ENCODE measurements at places on chromosomes 3 and 15.

GRCh38 chr15:71390096-71390495 lies 274.8 kb downstream of the THSD4 start:
- no peak for DNase-seq

GRCh38 chr15:63135804-63136203 lies 14.1 kb downstream of the LACTB start:
- no peak for DNase-seq

DNA sequence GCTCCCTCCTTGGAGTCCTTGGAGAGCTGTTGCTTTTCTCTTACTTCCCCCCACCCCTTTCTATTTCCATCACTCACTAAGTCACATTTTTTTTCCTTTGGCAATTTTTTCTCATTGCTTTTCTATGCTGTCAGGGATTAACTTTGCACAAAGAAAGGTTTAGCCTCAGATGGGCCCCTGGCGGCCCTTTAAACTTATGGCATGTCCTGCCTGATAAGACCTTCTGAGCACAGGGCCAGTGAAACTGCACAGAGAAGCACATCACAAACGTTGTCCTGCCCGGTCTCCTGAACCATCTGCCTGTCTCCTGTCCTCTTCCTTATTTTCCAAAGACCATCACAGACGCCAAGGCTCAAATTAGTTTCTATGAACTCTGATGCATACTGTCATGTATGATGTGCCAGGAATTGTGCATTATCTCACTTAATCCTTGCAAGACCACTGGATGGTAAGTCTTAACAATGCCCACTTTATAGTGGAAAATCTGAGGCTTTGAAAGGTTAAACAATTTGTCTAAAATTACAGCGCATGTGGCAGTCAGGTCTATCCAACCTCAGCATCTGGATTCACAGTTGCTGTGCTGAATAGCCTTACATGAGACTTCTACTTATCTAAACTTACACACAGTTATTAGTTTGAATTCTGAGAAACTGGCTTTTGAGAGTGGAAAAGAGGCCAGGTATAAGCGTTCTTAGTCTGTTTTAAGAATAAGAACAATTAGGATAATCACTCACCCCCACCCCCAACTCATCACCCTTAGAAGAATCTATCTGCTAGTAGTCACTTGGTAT lies 648.1 kb downstream of the NTRK3 start:
- no peak for DNase-seq

DNA sequence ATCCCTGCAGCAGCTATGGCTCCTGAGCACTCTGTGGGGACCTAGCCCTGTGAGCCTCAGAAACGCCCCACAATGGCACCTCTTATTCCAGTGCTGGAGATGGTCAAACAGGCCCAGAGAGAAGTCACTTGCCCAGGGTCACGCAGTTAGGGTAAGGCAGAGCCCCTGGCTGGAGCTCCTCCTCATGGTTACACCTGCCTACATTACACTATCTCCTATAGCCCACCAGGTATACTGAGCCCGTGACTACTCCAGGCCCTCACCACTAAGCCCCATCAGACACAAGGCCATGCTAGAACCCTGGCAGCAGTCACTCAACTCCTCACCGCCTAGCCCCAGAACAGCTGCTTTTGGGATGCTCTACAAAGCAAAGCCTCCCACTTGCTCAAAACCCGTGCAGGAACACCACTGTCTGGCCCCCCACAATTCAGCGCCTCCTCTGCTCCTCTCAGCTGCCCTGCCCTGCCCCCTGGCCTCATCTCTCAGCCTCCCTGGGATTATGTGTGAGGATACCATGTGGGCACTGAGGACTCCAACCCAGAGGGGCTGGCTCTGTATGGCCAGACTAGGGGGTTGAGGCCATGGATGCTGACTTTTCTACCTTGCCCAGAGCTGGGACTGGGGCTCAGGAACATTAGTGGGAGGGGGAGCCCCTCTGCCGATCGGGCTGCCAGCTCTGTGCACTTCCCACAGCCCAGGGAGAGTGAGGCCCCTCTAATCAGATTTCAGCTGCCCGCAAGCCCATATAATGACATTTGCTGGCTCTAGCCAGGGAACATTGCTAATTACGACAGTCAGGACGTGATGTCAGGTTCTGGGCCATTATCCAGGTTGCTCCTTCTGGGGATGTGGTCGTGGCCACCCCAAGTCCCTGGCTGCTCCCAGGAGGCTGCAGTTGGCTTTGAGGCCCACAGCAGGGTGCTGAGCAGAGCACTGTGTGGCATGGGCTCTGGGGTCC lies 4.0 kb downstream of the NT5DC2 start:
- no peak for DNase-seq

DNA sequence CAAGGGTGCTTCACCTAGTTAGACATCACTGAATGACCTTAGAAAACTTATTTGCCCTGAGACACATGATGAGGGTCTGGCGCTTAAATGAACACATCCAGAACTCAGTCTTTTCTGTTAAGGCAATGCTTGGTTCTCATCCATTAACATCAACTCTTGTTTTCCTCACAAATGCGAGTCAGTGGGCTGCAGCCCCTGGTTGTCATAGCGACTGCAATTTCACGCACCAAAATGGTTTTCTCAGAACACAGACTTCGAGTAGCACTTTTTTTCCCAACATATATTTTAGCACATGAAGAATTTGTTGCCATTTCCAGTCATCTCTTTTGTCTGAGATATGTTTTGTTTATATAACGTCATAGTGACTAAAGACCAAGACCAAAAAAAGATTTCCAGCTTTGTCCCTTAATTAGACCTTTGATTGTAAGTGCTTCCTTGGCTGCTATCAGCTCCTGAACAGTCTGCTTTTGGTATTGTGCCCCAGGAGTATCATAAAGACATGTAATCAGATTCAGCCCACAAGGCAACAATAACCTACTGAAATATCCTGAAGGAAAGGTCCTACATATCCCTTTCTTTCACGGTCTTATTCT lies 68.5 kb downstream of the GPR176 start:
- DNase-seq, result no peak

DNA sequence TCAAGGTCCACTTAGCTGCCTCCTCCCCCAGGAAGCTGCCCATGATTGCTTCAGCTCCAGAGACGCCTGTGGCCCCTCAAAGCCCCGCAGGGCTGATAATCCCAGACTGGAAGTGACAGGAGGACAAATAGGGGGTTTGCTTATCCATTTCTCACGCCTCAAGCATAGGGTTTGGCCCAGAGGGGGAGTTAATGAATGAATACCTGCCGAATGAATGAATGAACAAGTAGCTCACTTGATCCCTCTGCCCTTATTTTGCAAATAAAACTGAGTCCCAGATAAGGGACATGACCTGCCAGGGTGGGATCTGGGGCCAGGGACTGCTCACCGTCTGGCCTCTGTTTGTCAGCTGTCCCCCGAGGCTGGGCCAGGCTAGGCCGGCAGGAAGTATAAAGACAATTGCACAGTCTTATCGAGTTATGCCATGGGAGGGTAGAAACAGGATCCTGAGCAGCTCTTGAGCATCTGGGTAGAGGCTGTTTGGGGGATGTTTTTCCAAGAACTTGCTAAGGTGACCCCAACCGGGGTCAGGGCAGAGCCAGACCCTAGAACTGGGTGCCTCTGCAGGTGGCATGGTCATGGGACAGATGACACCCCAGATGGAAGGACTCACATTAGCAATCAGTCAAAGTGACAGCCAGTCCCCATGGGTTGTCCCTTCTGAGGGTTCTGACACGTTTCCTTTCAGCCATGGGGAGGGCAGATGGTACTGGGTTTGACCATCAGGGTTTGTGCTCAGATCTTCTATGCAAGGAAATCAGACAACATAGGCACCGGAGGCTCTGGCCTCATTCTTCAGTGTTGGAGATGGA lies 45.0 kb downstream of the IQSEC1 start:
- DNase-seq, result no peak
